ENCODE measurements at places on chromosomes 11 and 22. TPM values are rescaled to one million over a fixed set of nuclear protein-coding genes. Genes with fewer than 3 reads are reported as not detected.

- DNase-seq, result no peak
Measured at GRCh38 chr11:83502041-83502440, 215.9 kb upstream of the CCDC90B start.

GRCh38 chr11:91231226-91231625 lies 993.4 kb upstream of the FAT3 start:
- no peak for DNase-seq

PPP2R5B gene
- 14.9 TPM for polyA plus RNA-seq

CD44 gene
- 9.9 TPM for polyA plus RNA-seq

- no peak for DNase-seq
Measured at GRCh38 chr11:101254037-101254436, 124.4 kb upstream of the PGR start.

GRCh38 chr11:122107045-122107444 lies 9.0 kb downstream of the BLID start:
- no peak for DNase-seq

- no peak for DNase-seq
Measured at GRCh38 chr22:23268139-23268712, 87.9 kb downstream of the BCR start.

GRCh38 chr11:13140028-13140870 lies 131.1 kb downstream of the RASSF10 start:
- DNase-seq, result no peak

GRCh38 chr11:12540913-12541582 lies 133.2 kb upstream of the TEAD1 start:
- no peak for DNase-seq

ACR gene
- polyA plus RNA-seq, result 0.19 TPM
